ENCODE measurements at places on chromosomes 4 and X.

GRCh38 chr4:76716658-76717057, 181.3 kb downstream of the SOWAHB start:
- no peak for DNase-seq

GRCh38 chr4:67051000-67051789, 494.1 kb downstream of the CENPC start:
- no peak for DNase-seq

DNA sequence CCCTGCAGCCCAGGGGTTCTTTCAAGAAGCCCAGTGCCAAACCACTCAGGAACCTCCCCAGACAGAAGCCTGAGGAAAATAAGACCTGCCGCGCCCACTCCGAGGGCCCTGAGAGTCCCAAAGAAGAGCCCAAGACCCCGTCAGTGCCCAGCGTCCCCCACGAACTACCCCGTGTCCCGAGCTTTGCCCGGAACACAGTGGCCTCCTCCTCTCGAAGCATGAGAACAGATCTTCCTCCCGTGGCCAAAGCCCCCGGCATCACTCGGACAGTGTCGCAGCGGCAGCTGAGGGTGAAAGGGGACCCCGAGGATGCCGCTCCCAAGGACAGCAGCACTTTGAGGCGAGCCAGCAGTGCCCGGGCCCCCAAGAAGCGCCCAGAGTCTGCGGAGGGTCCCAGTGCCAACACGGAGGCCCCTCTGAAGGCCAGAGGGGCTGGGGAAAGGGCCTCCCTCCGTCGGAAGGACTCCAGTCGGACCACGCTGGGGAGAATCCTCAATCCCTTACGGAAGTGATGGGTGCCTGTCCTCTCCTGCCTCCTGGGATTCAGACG, 40.2 kb downstream of the FHDC1 start:
- no peak for DNase-seq

- no peak for DNase-seq
Measured at GRCh38 chr4:119693126-119693525, 64.5 kb upstream of the PDE5A start.

GRCh38 chr4:107252571-107252970, 216.5 kb upstream of the DKK2 start:
- no peak for DNase-seq

DNA sequence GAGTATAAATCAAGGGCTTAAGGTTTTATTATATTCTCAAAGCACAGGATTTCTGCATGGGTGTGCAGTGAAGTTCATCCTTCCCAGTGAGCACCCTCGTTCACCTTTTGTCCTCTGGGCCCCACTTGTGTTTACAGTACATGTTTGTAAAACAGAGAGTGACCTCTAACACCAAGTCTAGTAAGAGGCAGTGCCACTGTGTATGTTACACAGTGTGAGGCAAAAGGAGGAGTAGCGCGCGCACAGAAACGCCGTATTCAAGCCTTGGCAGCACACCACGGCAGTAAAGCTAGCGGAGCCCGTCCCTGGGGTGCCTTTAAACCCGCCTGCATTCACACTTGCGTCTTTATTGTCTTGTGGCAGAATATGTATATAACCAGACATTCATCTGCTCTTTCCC, 51.9 kb downstream of the CCNI start:
- DNase-seq: no peak

GRCh38 chr4:53680598-53680997, 89.3 kb upstream of the LNX1 start:
- no peak for DNase-seq

DNA sequence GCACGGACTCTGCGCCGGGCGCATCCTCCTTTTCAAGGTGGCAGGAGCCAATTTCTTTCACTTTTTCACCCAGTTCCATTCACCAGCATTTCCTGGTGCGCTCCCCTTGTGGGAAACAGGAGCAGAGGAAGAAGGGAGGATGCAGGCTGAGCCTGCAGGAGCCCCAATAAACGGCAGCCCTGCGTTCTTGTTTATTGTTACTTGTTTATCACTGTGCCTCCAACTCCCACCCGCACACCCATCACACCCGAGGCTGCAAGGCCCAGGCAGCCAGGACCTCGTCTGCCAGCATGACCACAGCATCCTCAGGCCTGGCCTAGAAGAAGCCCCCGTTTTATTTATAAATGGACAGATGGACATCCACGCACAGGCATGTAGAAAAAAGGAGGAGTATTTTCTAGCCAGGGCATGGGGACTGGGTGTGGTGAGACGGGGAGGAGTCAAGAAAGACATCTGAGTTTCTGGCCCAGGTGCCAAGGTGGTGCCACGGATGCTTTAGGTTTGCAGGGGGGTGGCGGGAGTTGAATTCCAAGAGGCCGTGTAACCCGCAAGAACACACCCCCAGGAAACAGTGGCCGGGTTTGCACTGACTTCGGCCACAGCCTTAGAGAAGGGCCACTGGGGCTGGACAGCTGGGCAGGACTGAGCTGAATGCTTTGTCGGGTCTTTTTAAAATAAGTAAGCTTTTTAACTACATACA, 51.7 kb downstream of the JAKMIP1 start:
- DNase-seq: no peak

- DNase-seq: no peak
Measured at GRCh38 chrX:123201720-123202119, 17.6 kb downstream of the GRIA3 start.

DNA sequence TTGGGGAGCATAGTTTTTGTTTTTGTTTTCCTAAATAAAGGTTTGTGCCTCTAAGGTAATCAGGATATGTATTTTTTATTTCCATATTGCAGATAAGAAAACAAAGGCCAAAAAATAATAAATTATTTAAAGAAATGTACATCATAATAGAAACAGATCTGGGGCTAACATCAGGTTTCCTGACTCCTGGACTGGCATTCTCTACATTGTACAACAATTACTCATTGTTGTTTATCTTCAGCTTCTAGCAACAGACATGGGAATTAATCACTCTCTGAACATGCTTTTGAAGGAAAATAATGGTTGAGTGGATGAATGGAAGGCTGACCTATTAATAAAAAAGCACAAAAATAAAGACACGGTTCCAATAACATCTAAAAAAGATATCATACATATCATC, 146.2 kb downstream of the KCNIP4 start:
- no peak for DNase-seq

GRCh38 chr4:139950568-139950967, 203.4 kb downstream of the MAML3 start:
- DNase-seq: no peak

DNA sequence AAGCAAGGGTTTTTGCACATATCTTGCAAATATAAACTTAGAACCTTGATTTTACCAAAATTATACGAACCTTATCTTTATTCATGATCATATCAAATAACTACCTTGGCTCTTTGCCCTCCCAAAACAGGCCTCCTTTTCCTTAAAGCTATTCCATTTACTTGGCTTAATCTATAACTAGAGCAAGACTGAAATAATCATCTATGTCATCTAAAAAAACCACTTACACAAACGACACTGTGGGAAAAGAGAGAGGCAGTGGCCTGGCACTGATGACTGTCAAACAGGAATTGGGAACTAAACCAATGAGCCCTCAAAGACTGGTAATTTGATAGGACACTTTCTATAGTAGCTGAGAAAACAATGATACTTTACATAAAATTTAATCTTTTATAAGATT, 11.7 kb upstream of the PTPN13 start:
- DNase-seq: no peak

GRCh38 chr4:38958453-38959190, 73.6 kb downstream of the TMEM156 start:
- no peak for DNase-seq

DNA sequence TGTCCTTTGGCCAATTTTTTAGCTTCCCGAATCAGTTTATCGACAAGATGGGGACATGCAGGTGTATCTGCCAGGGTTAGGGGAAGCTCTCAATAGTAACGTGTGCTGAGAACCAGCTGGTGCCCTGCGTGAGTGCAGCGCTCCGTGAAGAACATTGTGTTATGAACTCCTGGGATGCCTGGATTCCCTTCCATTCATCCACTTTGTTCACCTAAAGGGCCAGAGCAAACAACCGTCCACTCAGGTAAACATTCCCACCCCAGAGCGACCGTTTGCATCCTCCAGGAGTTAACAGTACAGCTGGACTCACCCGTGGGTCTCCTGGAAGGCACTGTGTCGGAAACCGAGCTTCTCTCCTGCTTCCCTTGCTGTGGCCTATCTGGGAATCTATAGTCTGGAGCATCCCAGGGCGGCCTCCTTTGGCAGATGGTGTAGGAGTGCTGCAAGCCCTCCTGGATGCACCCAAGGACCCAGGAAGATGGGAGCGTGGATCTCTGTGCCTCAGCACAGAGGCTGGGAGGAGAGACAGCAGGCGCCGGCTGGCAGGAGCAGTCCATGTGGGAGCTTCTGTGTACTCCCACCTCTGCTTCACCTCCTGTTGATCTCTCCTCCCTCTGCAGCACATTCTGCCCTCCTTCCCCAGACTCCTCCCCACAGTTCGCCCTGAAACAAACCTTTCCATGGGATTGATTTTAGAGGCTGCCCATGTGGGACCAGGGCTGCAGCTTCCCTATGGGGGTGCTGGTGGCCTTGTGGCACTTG, 62.7 kb downstream of the SHROOM2 start:
- DNase-seq: no peak

DNA sequence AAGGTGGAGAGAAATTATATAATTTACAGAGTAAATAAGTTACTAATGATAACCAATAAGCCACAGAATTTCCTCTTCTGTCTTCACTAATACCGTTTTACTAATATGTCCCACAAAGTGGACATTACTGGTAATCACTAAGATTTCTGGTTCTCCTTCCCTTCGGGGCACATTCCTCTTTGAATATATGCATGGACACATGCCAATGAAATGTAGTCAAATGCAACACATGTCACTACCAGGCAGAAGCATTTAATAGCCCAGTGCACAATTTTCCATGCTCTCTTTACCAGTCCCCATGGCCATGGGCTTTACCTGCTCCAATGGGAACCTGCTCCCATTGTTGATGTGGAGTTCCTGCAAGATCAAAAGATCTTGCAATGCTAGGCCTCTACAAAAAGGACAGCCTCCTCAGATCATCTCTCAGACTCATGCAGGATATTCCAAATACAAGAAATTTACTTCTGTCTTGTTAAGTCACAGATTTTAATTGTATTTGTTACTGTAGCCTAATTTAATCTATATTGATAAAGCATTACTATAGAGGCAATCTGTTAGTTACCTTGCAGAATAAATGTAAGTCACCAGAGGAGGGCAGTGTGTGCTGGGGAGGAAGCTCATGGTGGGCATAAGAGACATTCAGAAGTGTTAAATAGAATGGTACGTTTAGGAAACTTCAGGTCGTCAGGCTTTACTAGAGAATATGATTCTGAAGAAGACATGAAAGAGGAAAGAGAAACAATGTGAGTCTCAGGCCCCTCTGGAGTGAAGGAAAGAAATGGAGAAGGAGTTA, 37.1 kb upstream of the INPP4B start:
- no peak for DNase-seq

GRCh38 chrX:114101081-114101480, 482.8 kb upstream of the HTR2C start:
- DNase-seq: no peak

DNA sequence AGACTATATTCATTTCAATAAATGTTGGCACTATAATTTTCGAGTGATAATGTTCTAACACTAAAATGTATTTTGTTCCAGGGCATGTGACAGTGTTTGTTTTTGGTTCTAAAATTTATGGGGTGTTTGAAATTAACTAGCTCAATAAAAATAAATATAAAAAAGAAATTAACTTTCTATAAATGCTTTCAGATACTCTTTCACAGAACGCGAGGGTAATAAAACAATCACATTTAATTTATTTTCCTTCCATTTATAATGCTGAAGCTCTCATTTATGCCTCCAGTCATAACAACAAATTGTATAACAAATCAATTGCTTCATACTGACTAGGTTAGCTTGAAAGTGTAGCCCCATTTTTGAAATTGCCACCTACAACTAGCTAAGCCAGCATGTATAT, 122.4 kb upstream of the GPM6A start:
- no peak for DNase-seq

- DNase-seq: peak; percentile 62
Measured at GRCh38 chr4:37685161-37685822, 884 bp downstream of the RELL1 start.

DNA sequence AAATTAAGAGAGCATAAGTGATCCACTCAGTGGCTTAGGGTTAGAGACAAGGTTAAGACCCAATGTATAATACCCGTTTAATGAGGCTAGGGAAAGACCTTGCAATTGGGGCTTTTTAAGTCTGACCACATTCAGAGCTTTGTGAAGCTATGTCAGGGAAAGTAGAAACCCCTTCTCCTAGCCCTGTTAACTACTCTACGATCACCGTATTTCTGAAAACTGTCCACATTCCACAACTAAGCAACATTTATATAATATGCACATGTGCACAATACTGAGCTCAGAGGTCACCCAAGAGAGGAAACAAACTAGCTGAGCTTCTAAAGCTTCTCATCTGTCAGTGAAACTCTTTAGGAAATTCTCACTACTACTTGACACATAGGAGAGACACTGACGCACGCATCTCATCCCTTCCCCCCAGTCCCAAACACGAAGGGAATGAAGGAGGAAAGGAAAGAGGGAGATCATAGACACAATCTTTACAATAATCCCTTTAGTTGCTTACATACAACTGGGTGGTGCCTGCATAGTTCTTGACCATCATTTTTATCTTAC, 56.2 kb downstream of the METTL14 start:
- DNase-seq: no peak

DNA sequence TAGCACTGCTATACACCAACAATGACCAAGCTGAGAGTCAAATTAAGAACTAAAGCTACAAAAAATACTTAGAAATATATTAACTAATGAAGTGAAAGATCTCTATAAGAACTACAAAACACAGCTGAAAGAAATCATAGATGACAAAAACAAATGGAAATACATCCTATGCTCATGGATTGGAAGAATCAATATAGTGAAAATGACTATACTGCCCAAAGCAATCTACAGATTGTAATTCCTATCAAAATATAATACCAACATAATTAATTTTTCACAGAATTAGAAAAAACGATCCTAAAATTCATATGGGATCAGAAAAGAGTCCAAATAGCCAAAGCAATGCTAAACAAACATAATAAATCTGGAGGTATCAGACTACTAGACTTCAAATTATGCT, 87.8 kb downstream of the STARD8 start:
- DNase-seq: no peak

DNA sequence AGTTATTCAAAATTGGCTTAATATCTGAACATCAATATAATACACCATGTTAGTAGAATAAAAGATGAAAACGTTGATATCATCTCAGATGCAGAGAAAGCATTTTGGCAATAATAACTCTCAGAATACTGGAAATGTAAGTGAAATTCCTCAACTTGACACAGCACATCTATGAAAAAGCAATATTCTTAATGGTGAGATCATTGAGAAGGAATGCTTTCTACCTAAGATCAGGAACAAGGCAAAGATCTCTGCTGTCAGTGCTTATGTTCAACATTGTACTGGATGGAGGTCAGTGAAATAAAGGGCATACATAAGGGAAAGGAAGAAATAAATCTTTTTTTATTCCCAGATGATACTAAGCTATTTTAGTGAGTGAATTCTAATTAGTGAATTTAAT, 40.6 kb downstream of the MRPL1 start:
- no peak for DNase-seq

GRCh38 chrX:79117078-79117477, 27.4 kb upstream of the GPR174 start:
- no peak for DNase-seq

- peak; percentile 8 for DNase-seq
Measured at GRCh38 chrX:51802917-51803688, 59.9 kb downstream of the GSPT2 start.

Measured in GM04504 (cell line).